ENCODE measurements at places on chromosomes 16 and 17.

- peak; percentile 17 for DNase-seq
These were observed 59.8 kb upstream of the RPH3AL start for GRCh38 chr17:412211-413015.

DNA sequence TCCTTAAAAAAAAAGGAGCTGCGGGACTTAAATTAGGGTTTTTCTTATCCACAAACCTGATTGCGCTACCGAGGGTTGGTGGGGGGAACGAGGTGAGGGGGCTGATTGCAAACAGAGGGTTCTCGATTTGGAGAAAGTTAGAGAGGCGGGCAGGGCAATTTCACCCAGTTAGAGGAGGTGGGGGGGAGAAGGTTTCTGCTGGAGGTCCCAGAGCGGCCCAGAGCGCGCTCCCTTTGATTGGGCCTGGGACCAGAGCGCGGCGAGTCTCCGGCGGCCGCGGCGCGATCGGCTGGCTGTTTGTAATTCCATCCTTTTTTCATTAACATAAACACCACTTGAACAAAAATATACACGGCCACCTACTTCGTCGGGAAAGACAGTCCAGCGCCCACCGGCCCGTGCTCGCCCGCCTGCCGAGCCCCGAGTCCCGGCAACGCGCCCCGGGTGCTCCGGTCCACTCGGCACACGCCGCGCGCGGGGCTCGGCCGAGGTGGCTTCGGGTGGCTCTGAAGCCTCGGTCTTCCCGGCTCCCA lies 13.3 kb upstream of the FOXF1 start:
- DNase-seq: no peak

GRCh38 chr16:66256919-66257318 lies 109.6 kb upstream of the CDH5 start:
- DNase-seq: no peak

GRCh38 chr17:1612400-1612799 lies 16.2 kb downstream of the SLC43A2 start:
- DNase-seq: no peak

GRCh38 chr16:84499638-84500037 lies 4.8 kb downstream of the MEAK7 start:
- no peak for DNase-seq

GRCh38 chr17:70934835-70935234 lies 765.5 kb downstream of the KCNJ2 start:
- DNase-seq: no peak

- no peak for DNase-seq
These were observed 4.0 kb downstream of the NUPR1 start for GRCh38 chr16:28534542-28535373.

GRCh38 chr17:29022074-29022473 lies 16.2 kb upstream of the SEZ6 start:
- no peak for DNase-seq

GRCh38 chr16:50970281-50970680 lies 180.8 kb downstream of the SALL1 start:
- DNase-seq: no peak

DNA sequence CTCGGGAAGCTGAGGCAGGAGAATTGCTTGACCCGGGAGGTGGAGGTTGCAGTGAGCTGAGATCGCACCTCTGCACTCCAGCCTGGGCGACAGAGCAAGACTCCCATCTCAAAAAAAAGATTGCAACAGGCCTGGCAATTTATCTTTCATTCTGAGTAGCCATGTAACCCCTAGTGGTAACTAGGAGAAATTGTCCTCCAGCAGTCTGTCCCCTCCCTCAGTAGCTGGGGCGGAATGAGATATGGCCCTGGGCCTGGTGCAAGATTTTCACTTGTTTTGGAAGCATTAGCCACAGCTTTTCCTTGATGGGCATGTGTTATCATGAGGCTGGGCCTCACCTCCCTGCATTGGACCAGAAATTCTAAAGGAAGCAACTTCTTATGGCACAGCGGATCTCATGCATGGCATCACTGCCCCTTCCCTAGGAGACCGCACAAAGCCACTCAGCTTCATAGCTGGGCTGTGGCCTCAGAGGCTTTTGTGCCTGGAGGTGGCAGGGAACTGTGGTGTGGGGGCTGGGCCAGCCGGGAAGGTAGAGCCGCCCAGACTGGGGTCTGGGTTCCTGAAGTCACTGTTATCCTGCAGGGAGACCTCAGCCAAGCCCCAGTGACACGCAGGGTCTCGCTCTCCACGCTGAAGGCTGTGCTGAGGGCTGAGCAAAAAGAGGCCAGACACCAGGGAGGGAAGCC lies 13.4 kb downstream of the NATD1 start:
- DNase-seq: no peak

- no peak for DNase-seq
These were observed 10.8 kb upstream of the CBLN1 start for GRCh38 chr16:49292413-49292812.

GRCh38 chr16:3274490-3274889 lies 8.8 kb upstream of the ZNF263 start:
- no peak for DNase-seq

DNA sequence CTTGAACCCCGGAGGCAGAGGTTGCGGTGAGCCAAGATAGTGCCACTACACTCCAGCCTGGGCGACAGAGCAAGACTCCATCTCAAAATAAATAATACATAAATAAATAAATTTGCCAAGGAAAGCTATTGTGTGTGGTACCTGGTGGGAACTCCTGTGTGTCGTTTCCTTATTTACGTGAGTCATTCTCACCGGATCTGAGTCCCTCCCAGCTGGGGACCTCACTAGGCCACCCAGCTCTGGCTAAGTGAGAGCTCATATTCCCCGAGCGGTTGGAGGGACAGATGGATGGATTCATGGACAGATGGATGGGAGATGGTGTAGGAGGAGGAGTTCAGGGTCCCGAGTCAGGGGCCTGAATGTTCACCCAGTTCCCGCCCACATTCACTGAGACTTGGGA lies 22.9 kb upstream of the C1QL1 start:
- DNase-seq: no peak

GRCh38 chr17:4510618-4510941 lies 11.9 kb downstream of the SPNS2 start:
- DNase-seq: no peak

DNA sequence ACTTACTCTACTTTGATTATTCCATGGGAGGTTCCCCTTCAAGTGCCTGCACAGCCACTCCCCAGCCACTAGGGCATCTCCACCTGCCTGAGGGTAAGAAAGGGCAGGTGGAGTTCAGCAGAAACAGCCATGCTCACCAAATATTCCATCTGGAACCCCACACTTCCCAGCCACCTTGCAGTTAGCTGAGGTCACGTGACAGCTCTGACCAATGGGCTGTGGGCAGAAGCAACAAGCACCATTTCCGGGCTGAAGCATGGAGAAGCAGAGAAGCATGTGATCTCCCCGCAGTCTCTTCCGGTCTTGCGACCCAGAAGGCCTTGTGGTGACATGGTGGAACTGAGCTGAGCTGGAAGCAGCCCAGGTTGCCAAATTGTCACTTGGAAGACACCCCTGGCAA lies 108.6 kb downstream of the CCT6B start:
- DNase-seq: no peak

- DNase-seq: no peak
These were observed 5.6 kb downstream of the IL4R start for GRCh38 chr16:27319257-27319965.

- no peak for DNase-seq
These were observed 16.0 kb downstream of the VAC14 start for GRCh38 chr16:70784692-70785555.

DNA sequence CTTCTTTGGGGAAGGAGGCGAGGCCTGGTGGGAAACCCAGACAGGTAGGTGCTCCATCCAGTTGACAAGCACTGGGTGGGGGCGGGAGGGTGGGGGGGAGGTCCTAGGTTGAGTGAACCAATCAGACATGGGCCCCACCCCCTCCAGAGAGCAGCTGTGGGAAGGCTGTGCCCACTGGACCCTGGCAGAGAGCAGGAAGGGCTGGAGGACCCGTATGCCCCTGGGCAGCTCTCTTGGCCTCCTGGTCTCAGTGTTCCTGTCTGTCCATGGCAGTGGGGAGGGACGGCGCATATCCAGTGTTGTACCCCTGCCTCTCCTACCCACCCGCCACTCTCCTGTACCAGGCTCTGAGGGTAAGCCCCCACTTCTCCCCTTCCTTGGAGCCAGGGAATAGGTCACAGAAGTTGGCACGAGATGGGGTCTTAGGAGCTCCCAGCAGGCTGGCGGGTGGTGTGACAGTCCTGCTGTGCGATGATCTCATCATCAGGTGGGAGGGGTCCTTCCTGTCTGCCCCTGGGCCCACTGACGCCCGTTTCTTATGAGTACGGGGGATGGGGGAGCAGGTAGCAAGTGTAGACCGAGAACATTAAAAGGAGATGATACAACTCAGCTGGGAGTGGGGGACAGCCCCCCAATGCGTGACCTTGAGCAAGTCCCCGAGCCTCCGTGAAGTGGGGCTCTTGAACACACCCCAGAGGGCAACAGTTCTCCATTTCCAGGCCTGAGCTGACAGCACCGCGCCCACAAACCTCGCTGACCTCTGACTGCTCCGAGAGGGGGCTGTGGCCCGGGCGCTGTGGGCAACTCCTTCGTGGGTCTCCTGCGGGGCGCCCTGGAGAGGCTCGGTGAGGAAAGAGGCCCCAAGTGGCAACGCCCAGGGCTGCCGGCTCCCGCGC lies 1.2 kb upstream of the ZFPM1 start:
- DNase-seq: peak; percentile 19

- DNase-seq: no peak
These were observed 42.5 kb downstream of the PSME3IP1 start for GRCh38 chr16:57143149-57143921.
